ENCODE measurements at places on chromosomes 3 and 15.

DNA sequence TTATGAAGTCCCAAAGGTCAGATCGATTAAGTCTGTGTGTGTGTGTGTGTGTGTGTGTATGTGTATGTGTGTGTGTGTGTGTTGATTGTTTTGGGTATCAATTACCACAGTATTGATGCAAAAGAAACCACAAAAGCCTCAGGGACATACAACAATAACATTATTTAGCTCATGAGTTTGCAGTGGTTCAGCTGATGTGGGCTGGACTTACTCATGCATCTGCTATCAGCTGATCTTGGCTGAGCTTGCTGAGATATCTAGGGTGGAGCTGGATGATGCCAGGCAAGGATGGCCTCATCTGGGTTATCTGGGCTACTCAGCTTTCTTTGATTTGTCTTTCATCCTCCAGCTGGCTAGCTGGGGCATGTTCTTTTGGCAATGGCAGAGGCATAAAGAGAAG is 82.4 kb upstream of the PRR23C start:
- DNase-seq, result no peak

- no peak for DNase-seq
Observed at GRCh38 chr3:180630371-180630770, 28.4 kb downstream of the TTC14 start.

DNA sequence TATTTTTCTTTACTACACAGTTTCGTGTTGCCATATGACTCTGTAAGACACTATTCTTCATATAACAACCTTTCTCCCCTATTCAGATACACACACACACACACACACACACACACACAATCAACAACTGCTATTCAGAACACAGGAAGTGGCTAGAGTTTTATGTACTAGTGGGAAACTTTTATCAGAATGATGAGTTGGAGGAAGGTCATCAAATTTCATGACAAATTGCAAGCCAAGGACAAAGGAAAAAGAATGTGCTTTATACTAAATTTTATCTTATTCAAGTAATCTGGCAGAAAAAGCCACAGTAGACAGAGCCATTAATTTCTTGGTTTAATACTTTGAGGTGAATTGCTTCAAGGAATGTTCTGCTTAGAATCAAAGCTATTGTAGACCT is 899.8 kb downstream of the ROBO2 start:
- DNase-seq, result no peak

GRCh38 chr15:83285284-83285978 is 967 bp upstream of the BNC1 start:
- DNase-seq, result peak; percentile 49

DNA sequence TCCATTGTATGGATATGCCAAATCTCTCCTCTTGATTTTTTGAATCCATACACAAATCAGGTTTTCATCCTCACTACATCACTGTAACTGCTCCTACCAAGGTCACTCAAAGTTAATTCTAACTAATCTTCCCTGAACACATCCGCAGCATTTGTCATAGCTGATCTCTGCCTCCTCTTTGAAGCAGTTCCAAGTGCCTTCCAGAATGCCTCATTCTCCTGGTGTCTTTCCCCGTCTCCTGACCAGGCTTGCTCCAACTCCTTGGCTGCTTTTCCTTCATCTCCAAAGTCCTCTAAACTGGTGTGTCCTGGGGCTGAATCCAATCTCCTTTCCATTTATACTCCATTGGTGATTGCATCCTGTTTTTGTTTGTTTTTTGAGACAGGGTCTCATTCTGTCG is 26.8 kb downstream of the KLHDC8B start:
- DNase-seq, result no peak

- DNase-seq, result no peak
Observed at GRCh38 chr15:91077029-91077428, 23.0 kb upstream of the SV2B start.

DNA sequence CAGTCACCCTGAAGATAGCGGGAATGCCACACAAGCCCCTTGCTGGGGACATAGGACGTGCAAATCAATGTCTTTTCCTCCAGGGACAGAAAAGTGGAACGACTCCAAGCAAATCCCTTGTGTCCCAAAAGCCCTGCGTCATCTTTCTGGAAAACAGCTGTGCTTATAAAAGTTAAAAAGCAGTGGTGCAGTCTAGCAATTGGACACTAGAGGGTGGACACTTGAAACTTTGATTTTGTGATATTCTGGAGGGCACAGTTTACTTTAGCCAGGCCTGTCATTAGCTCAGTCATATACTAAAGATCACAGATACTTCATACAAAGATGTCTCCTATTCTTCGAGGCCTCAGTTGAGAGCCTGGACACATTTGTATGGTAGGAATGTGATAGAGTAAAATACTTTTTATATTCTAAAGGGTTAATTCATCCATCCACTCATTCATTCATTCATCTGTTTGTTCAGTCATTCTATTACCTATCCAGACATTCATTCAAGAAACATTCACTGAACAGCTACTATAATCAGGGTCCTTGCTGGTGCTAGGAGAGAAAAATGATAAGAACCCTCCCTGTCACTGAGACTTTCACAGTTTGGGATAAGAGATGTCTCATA is 63.8 kb upstream of the ANKRD34C start:
- peak; percentile 32 for DNase-seq

GRCh38 chr3:131082871-131083863 is 56.5 kb downstream of the NEK11 start:
- peak; percentile 43 for DNase-seq

DNA sequence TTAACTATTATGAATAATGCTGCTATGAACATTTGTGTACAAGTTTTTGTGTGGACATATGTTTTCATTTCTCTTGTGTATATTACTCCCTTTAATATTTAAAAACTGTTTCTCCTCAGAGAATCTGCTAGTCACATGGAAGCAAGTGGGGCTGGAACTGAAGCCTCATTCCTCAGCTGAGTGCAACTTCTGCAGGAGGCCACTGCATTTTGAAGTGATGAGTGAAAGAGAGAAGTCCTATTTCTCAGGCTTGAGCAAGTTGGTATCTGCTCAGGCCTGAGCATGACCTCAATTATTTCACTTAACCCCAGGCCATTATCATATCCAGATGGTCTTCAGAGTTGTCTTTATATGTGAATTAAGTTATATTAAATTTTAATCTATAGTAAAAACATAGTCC is 11.5 kb downstream of the TLR9 start:
- DNase-seq, result no peak

- no peak for DNase-seq
Observed at GRCh38 chr3:31022716-31023115, 128.3 kb upstream of the GADL1 start.

DNA sequence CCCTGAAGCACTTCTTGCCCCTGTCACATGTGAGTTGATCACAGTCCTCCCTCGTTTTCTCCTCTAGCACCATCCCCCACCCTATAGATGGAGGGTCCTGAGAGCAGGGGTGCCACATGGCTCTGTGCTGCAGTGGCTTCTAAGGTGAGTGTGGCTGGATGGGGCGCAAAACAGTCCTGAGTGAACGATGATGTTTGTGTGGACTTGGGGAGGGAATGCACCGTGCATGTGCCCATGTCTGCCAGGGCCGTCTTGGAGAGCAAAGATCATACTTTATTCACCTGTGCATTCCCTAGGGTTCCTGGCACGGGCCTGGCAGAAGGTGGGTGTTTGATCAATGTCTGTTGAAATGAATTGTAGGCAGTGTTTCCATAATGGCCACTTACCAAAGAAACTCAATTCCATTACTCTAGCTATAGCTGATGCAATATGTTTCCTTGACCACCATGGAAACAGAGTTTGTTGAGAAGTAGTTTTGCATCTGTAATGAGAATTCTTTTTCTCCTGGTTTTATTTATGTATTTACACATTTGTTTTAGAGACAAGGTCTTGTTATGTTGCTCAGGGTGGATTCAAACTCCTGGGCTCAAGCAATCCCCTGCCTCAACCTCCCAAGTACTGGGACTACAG is 58.0 kb downstream of the ABTB1 start:
- DNase-seq, result no peak

- peak; percentile 63 for DNase-seq
Observed at GRCh38 chr3:9397906-9398699, 688 bp downstream of the SETD5 start.

DNA sequence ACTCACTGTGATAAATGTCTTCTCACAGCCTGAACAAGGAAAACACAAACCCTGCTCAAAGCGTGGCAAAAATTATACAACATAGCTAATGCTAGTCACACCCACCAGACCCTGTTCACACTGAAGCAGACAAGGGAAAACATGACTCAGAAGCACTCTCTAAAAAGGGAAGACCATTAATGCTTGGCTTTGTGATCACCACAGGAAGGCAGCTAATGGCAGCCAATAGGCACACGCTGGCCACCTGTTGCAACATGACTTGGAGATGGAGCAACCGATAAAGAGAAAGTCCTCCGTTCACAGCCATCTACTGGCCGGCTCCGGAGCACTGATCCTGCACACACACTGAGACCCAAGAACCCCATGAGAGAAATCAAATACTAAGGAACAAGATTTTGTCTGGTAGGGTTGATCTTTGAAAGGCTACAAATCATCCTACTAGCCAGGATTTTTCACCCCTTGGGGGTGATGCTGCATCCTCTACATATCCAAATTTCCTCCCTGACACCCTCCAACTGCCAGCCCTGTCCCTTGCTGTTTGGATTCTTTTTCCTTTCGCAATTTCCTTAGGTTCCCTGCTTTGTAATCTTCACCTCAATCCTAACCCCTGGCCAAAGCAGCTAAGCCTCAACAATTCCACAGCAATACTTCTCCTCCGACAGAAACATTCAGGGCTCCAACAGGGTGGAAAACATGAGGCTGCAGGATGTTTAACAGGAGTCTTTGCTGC is 3.2 kb downstream of the ZXDC start:
- no peak for DNase-seq

DNA sequence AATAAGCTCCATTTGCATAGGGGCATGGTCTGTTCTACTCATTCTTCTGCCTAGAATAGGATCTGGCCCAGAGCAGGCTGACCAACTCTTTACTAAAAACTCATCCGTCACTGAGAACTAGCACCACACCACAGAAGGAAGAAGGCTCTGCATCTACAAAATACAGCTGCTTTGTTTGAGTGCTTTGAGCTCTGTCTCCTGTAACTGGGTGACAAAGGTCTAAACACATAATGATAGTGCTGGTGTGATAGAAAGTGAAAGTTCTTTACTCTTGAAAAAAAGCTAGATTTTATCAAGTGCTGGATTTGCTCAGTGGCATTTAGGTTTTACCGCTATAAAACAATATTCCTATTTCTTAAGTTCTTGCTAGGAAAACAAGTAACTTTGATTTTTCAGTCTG is 140.7 kb downstream of the FHIT start:
- DNase-seq, result no peak

DNA sequence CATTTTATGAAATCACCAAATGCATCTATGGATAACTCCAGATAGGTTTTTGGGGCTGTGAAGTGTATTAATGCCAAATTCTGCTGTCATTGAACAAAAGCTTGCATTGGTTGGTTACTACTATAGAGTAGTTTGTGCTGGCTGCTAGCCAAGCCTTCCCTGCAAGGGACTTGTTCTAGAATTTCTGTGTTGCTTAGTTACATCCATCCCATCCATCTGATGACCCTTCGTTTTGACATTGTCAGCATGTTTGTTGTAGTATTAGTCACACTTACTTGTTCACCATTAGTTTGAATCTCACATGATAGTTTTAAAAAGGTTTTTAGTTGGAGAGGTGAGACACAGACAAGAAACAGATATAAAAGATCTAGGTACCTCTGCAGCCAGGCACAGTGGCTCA is 7.0 kb upstream of the NIPA2 start:
- DNase-seq, result no peak
